ENCODE measurements at places on chromosomes 1 and 21.

DNA sequence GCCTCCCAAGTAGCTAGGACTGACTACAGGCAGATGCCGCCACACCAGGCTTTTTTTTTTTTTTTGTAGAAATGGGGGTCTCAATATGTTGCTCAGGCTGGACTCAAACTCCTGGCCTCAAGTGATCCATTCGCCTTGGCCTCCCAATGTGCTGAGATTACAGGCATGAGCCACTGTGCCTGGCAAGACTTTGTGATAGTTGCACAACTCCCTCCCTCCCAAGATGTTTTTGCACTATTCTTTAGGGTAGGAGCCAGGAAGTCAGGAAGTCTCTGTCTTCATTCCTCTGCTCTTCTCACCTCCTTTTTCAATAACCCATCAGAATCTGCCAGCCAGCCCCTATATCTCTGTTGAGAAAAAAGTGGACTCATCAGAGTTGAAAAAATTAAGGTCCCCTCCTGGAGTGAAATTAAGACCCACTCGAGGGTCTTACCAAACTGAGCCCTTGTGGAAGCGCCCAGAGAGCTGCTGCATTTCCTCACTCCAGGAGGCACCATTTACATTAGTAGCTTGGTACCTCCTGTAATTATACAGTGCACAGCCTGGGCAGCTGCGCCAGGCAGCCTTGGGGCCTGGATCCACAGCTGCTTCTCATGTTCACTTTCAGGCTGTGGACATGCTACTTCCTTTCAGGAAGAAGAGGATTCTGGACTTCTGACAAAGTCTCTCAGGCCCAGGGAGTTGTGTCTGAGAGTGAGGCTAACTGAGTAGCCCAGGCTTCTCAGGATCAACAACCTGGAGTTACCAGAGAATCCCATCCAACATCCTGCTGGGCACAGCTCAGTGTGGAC is 24.0 kb downstream of the TCEA3 start:
- peak; percentile 61 for ATAC-seq

DNA sequence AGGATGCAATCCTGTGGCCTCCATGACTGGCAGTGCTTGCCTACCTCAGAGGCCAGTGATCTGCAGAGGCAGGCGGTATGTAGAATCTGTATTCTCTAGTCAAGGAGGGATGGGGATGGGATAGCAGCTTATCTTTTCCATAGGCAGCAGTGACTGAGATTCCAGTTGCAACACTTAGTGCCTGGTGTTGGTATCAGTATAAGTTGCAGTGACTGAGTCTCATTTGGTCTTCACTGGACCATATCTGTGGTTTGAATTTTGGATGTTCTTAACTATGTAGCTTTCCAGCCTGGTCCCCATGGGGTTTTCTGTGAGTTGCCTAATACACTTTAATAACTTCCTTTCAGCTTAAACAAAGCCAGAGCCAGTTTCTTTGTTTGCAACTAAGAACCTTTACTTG is 16.5 kb downstream of the DYRK1A start:
- ATAC-seq, result no peak

GRCh38 chr1:172500207-172500606 is 32.7 kb upstream of the SUCO start:
- no peak for ATAC-seq

DNA sequence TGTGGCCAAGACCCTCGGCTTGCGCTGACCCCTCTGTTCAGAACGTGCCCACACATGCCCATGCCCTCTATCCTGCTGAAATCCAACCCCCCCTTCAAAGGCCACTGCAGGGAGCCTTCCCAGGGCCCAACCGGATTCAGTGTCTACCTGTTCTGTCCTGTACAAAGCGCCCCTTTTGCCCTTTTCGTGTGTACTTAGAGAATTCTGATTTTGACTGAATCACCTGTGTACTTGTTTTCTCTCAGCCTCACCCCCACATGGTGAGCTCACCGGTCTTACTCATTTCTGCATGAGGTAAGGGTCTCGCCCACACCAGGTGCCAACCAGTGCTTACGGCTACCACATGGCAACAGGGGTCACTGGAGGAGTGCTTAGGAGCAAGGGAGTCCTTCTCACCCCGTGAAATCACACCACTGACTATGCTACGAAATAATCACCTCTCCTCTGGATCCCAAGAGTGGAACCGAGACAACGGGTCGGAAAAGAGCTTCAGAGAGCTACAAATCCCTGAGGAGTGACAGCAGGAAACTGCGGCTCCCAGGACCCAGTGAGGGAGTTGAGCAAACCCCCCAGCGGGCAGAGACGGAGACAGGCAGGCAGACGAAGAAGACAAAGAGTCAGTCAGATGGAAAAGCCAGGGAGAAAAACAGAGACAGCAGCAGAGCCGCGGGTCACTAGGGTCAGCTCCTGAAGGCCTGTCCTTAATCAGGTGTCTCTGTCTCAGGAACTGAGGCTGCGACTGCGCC is 2.1 kb upstream of the S100A2 start:
- no peak for ATAC-seq

GRCh38 chr1:179883040-179883744 is 1.1 kb downstream of the TOR1AIP1 start:
- no peak for ATAC-seq

All from gastroesophageal sphincter (tissue), 4 donors.